Astrocyte of the spinal cord (primary cell): ENCODE measurements at places on chromosomes 7 and 10.

DNA sequence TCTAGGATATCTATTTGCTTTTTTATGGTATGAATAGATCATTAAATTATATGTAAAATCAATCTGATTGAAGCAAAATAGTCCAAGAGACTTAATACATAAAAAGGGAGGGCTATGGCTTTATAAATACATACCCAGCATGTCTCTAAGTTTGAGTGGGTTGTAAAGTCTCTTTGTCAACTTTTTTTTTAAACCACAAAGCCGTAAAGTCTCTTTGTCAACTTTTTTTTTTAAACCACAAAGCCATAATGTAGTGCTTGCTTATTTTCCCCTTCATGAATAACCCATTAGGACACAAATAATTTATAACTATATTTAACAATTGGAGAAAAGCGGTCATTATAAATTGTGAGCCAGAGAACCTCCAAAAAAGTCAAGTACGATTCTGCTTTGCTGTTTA lies 5.7 kb downstream of the HECTD2 start:
- no peak for DNase-seq

- no peak for DNase-seq
These were observed 909.7 kb downstream of the DNAJB9 start for GRCh38 chr7:109479388-109479787.

DNA sequence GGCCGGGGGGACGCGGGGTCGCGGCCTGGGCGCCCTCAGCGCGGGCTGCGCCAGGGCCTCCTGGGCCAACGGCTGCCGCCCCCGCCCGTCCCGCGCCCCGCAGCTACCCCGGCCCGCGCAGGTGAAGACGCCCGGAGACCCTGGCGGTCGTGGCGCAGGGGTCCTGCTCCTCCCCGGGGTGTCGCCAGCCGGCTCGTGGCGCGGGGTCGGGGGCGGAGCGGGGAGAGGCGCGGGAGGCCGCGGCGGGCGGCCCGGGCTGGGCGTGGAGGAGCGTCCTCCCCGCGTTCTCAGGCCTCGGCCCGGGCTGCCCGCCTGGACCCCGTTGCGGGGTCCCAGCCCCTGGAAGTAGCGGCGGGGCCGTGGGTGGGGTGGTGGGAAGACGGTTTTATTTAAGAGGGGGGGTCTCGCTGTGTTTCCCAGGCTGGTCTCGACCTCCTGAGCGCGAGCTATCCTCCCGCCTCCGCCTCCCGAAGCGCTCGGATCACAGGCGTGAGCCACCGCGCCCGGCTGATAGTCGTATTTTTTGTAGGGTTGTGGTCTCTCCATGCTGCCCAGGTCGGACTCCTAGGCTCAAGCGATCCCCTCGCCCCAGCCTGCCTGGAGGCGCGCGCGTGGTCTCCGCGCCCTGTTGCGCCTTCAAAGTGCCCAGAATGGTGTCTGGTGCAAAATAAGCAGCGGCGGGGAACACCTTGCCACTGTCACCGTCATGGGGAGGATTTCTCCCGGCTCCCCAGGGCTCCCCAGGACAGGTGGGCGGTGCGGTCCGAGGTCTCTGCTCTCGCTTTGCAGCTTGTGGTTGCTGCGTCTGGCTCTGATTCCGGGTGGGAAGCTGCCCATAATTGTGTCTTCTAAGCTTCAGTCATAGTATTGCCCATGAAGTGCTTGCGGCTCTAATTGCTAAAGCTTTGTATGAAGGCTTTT lies 15.3 kb upstream of the SUN1 start:
- peak; percentile 40 for DNase-seq

DNA sequence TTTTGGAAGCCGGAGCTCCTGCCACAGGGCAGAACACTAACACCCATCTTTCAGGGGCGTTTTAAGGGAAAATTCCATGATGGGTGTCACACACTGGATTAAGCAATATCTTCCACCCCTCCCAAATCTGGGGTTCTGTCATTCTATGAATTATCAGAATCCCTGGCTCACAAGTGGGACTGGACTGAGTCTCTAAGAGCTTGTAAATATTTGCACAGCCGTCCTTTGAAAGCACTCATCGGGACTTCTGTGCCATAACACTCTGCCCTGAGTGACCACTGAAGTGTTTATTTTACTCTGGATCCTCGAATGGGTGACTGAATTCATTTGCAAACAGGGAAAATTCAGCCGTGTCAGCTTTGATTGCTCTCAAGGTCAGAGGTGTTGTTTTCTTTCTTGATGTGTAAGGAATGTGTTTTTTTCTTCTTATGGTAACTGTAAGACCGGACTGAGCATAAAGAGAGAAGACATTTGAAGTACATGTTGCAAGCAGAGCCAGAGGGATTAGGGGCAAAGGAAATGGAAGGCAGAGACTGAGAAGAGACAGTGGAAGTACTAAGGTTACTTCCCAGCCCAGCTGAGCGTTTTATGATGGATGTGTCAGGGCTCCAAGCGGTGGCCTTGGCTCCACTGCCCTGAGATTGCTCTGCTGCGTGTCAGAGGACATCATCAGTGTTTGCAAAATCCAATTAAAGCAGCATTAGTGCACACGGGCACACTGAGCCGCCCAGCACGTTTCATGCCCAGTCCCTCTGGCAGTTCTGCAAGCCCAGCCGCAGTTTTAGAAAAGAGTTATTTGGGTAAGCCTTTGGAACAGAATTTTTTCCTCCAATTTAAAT lies 17.7 kb upstream of the GTPBP4 start:
- DNase-seq = no peak

DNA sequence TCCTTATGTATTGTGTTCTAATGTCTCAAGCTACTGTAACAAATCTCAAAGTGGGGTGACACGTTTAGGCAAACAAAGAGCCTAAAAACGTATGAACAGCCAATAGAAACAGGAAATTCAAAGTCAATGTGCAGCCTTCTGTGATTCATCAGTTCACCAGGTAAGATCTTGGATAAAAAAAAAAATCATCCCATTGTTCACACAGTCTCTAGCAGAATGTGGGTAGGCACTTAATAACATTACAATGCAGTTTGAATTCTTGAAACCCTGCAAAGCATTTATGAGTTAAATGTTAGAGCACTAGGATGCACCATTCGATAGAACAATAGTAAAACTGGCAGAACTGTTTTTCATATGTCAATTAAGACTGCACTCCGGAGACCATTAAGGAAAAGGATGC lies 88.2 kb upstream of the HDAC9 start:
- no peak for DNase-seq

GRCh38 chr7:47704936-47705335 lies 123.0 kb upstream of the TNS3 start:
- no peak for DNase-seq

GRCh38 chr7:100396421-100396982 lies 23.2 kb downstream of the PILRA start:
- DNase-seq = no peak
